Activated CD8-positive, alpha-beta T cell treated with anti-CD3 and anti-CD28 coated beads for 36 hours (primary cell): ENCODE measurements at places on chromosomes 1 and 21. TPM values are rescaled to one million over a fixed set of nuclear protein-coding genes. Genes with fewer than 3 reads are reported as not detected.

IVL gene
- not detected for total RNA-seq

- peaks cover 8% of the 10 kb centered on the region for H3K36me3 ChIP-seq
- no peak for DNase-seq
- H3K27me3 ChIP-seq: no peaks in the 10 kb centered on the region
- no peak overlapping the region for H3K4me3 ChIP-seq
- H3K27ac ChIP-seq: no peak overlapping the region
- peaks cover 4% of the 10 kb centered on the region for H3K4me1 ChIP-seq
These were observed 110.6 kb upstream of the GPR52 start for GRCh38 chr1:174337000-174337681.

- DNase-seq: no peak
- H3K4me1 ChIP-seq: no peaks in the 10 kb centered on the region
- H3K36me3 ChIP-seq: no peaks in the 10 kb centered on the region
These were observed 32.2 kb upstream of the PALMD start for GRCh38 chr1:99613716-99614115.

- no peak overlapping the region for H3K27ac ChIP-seq
- DNase-seq: no peak
- peaks cover 10% of the 10 kb centered on the region for H3K36me3 ChIP-seq
- no peak overlapping the region for H3K4me3 ChIP-seq
- no peaks in the 10 kb centered on the region for H3K27me3 ChIP-seq
- H3K4me1 ChIP-seq: no peaks in the 10 kb centered on the region
These were observed 23.8 kb upstream of the MX1 start for GRCh38 chr21:41402231-41402630.

DNA sequence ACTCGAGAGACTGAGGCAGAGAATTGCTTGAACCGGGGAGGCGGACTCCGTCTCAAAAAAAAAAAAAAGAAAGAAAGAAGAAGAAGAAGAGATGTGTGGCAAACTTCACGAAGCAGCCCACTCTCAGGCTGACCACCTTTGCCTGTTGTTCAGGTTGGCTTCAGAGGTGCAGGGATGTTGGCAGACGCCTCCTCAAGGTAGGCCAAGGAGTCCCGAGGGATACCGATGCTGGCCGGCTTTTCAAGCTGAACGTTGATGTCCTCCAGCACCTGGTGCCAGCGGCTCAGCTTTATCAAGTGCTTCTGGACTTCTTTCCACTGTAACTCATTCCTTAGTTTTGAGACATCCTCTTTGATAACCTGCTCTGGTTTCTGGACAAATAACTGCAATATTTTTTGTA is 243.8 kb upstream of the ADGRL2 start:
- H3K36me3 ChIP-seq: no peaks in the 10 kb centered on the region
- H3K27ac ChIP-seq: no peak overlapping the region
- H3K27me3 ChIP-seq: no peaks in the 10 kb centered on the region
- H3K4me3 ChIP-seq: no peak overlapping the region
- DNase-seq: no peak

KLHL21 gene
- 17.9 TPM for total RNA-seq

DNA sequence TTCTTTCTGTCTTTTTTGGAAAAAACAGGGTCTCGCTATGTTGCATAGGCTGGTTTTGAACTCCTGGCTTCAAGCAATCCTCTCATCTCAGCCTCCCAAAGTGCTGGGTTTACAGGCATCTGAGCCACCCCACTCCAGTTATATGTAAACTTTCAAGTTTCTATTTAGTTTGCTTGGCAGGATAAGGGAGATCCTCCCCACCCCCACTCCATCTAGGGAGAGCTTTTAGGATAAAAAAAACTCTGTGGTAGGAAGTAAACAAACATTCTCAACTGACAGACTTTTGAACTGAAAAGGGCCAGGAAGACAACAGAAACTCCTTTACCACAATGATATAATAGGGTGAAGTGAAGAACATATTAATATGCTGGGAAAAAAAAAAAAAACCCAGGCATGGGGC is 41.0 kb upstream of the ZNF326 start:
- H3K27ac ChIP-seq: no peak overlapping the region
- no peak overlapping the region for H3K4me3 ChIP-seq
- H3K4me1 ChIP-seq: peaks cover 30% of the 10 kb centered on the region
- no peak for DNase-seq
- peaks cover 1% of the 10 kb centered on the region for H3K36me3 ChIP-seq

GRCh38 chr1:203177470-203178039 is 1.9 kb upstream of the MYBPH start:
- H3K27me3 ChIP-seq: no peaks in the 10 kb centered on the region
- H3K27ac ChIP-seq: no peak overlapping the region
- H3K36me3 ChIP-seq: no peaks in the 10 kb centered on the region
- no peak for DNase-seq
- H3K4me1 ChIP-seq: no peaks in the 10 kb centered on the region
- H3K4me3 ChIP-seq: no peak overlapping the region

RHCE gene
- total RNA-seq: 0.56 TPM

FCRL6 gene
- not detected for total RNA-seq

EPHB2 gene
- total RNA-seq: not detected

DNA sequence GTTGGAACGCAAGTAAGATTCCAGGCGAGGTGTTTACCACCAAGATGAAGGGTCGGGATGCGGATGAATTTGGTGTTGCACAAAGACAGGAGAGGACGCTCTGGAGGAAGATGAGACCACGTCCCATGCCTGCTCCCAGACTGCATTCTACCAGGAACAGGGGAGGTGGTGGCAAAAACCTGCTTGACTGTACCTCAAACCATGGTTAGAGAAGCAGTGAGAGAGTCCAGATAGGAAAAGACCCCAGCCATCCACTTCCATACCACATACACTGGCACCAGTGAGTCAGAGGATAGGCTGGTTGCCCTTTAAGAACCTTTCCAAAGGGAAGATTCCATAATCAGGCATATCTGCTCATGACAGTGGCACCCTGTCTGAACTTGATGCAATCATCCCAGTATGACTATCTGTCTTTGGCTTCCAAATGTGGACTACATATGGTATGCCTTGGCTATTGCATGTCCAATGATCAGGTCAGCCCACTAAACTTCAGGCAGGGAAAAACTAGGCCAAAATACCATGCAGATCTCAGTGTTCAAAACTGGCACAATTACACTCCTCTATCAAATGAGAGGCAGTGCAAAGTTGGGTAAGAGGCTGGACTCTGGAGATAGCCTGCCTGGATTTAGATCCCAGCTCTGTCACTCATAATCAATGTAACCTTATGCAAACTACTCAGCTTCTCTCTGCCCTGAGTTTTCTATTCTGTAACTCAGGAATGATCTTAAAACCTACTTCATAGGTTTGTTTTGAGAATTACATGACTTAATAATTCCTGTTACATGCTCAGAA is 20.6 kb downstream of the NPR1 start:
- DNase-seq: no peak
- no peak overlapping the region for H3K27ac ChIP-seq
- peaks cover 2% of the 10 kb centered on the region for H3K27me3 ChIP-seq
- H3K36me3 ChIP-seq: no peaks in the 10 kb centered on the region
- no peaks in the 10 kb centered on the region for H3K4me1 ChIP-seq

DNA sequence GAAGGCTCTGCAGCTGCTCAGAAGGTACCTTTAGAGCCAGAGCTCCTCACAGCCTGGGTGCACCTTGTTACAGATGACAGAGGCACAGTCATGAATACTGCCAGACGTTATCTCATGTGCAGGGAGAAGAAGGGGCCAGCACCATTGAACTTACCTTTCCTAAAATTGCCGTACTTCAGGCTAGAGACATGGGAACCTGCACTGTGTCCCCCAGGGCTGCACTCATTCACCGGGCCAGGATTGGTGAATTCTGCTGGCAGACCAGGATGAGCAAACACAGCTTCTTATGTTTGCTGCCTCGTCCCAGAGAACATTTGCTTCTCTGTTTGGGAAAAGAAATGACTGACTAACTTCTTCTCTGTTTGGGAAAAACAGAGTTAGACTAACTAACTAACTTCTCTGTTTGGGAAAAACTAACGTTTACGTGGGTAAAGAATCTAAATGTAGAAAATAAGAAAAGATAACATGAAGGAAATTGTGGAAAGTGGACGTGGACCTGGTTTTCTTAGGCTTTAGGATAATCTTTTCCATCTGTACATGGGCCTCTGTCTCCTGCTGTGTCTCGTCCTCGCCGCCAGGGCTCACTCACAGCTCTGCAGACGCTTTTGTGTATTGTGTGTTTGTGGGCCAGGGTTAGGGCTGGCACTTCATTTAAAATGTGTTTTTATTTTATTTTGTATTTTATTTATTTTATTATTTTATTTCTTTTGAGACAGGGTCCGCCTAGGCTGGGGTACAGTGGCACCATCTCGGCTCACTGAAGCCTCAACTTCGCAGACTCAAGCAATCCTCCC is 9.9 kb downstream of the OBSCN start:
- H3K4me1 ChIP-seq: peaks cover 5% of the 10 kb centered on the region
- H3K27me3 ChIP-seq: no peaks in the 10 kb centered on the region
- H3K4me3 ChIP-seq: no peak overlapping the region
- H3K27ac ChIP-seq: no peak overlapping the region

GRCh38 chr1:185843986-185844385 is 109.8 kb downstream of the HMCN1 start:
- no peaks in the 10 kb centered on the region for H3K27me3 ChIP-seq
- DNase-seq: no peak
- H3K36me3 ChIP-seq: no peaks in the 10 kb centered on the region

RNF187 gene
- total RNA-seq: 147 TPM

DNA sequence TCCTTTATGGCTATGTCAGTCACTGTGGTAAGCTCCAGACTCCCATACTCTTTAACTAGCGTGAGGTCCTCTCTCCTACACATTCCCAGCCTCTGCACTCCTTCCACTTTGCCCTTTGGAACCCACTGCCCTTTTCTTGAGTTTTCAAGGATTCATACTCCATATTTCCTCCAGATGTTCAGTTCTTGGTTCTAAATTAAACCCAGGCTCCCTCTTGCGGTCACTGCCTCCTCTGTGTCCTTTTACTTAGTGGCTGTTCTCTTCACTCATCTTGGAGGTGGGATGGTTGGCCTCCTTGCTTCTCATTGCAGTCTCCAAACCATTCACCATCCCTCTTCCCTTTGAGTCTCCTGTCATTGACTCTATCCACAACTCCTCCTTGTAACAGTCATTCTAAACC is 208.1 kb downstream of the TGFB2 start:
- peaks cover 2% of the 10 kb centered on the region for H3K27me3 ChIP-seq
- DNase-seq: no peak

LENEP gene
- not detected for total RNA-seq

DNA sequence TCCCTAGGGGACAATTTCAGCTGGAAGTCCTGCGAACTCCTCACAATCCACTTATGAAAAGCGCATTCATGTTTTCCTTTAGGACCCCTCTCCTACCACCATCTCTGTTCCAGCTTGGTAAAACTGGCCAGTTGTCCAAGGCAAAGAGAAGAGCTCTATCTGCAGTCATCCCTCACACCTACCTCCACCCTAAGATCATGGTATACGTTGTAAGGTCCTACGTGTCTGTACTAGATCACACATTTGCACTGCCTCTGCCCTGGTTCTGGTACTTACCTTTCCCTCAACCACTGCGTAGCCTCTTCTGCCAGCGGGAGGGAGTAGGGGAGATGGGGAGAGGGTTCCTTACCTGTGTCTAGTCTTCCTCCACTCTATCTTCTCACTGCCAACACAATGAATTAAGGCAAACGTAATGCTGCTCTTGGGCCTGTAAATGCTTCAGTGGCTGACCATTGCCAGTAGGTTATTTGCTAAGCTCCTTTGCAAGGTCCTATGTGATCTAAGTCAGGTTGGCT is 739 bp upstream of the NUP133 start:
- H3K27ac ChIP-seq: peak overlapping the region; percentile 93
- no peaks in the 10 kb centered on the region for H3K27me3 ChIP-seq
- H3K4me1 ChIP-seq: peaks cover 24% of the 10 kb centered on the region
- H3K36me3 ChIP-seq: peaks cover 6% of the 10 kb centered on the region

DNA sequence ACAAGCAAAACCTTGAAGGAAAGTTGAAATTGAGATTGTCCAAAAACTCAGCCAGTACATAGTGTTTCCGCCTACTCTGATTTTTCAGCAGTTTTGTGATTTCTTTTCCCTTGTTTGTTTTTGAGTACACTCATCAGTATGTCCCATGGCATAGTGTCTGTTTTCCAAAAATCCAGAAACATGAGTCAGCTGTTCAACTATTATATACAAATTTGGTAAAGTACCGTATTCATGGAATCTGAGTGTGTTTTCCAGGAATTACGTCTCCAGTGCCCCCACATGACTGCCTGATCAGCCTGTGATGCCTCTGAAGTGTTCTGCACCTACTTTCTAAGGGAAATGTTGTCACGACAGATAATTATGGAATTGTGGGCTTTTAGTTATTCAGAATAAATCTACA is 186.8 kb downstream of the LTN1 start:
- no peak for DNase-seq
- H3K4me1 ChIP-seq: no peaks in the 10 kb centered on the region
- H3K27me3 ChIP-seq: no peaks in the 10 kb centered on the region

DNA sequence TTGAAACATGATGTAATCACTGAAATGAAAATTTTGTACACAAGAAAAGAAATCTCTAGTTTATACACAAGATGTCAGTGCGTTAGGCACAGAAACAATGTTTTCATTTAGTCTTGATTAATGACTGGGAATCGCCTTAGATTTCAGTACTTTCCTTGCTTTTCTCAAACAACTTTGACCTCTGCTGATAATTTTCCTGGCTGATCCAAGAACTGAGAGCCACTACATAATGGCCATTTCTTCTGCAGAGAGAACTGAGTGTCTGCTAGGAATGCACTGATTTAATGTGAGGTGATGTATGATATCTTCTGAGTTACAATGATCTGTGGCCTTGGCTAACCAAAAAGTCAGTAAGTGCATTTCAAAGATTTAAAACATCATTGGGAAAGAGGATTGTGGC is 308.1 kb downstream of the CTH start:
- H3K27me3 ChIP-seq: no peaks in the 10 kb centered on the region
- no peaks in the 10 kb centered on the region for H3K4me1 ChIP-seq
- no peak overlapping the region for H3K4me3 ChIP-seq

DNA sequence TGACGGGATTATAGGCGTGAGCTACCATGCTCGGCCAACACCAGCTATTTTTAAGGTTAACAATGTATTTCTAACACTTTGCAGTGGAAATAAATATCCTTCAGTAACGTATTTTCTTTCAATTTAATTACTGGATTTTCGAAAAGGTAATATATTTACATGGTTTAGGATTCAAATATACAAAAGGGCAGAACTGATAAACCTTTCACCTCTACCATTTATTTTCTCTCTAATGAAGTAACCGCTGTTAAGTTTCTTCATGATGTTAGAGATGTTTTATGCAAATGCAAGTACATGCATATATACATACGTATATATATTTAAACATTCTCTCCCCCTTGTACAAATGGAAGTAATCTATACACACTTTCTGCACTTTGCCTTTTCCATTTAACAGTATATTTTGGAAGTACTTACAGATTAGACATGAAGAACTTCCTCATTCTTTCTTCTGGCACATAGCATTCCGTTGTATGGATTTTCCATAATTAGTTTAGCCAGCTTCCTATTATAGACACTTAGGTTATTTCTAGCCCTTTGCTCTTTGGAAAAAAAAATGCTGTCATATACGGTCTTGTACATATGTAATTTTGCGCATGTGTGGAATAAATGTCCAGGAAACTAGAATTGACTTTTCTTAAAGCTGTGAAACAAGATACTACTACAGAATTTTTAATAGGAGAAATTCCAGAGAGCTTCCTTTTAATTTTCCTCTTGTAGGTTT is 14.9 kb upstream of the HJV start:
- H3K4me1 ChIP-seq: peaks cover 25% of the 10 kb centered on the region
- peak overlapping the region; percentile 92 for H3K4me3 ChIP-seq
- H3K36me3 ChIP-seq: peaks cover 6% of the 10 kb centered on the region
- no peak for DNase-seq
- peak overlapping the region; percentile 98 for H3K27ac ChIP-seq
- H3K27me3 ChIP-seq: peaks cover 7% of the 10 kb centered on the region

HOOK1 gene
- 15.9 TPM for total RNA-seq

CTTNBP2NL gene
- total RNA-seq: 1.7 TPM

GRCh38 chr1:116495535-116495934 is 75.3 kb downstream of the CD58 start:
- H3K27ac ChIP-seq: no peak overlapping the region
- no peaks in the 10 kb centered on the region for H3K36me3 ChIP-seq
- DNase-seq: no peak
- H3K4me1 ChIP-seq: peaks cover 9% of the 10 kb centered on the region
